PC-3 (cell line): ENCODE measurements at places on chromosomes 13 and 19. TPM values are rescaled to one million over a fixed set of nuclear protein-coding genes. Genes with fewer than 3 reads are reported as not detected.

The TEX26 gene
- not detected in 2 replicates for total RNA-seq

The FFAR3 gene
- not detected in 2 replicates for total RNA-seq

The PIK3R2 gene
- total RNA-seq: 13.9 and 15.8 TPM in 2 replicates

DNA sequence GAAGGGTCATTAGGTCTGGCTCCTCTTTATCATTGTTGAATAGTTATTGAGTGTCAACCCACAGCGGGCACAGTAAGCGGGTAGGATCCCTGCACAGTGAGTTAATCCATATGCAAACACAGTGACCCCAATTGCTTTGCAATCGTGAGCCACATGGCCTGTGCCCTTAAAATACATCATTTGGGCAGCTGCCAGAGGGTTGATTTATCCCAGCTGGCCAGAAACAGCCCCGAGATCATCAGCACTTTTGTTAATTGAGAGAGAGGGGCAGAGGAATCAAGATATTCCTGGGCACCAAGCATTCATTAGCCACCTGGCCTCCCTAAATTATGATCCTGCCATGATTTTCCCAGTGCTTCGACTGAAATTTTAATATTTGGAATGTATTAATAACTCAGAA, 9.8 kb upstream of the CNMD start:
- no peak for DNase-seq

DNA sequence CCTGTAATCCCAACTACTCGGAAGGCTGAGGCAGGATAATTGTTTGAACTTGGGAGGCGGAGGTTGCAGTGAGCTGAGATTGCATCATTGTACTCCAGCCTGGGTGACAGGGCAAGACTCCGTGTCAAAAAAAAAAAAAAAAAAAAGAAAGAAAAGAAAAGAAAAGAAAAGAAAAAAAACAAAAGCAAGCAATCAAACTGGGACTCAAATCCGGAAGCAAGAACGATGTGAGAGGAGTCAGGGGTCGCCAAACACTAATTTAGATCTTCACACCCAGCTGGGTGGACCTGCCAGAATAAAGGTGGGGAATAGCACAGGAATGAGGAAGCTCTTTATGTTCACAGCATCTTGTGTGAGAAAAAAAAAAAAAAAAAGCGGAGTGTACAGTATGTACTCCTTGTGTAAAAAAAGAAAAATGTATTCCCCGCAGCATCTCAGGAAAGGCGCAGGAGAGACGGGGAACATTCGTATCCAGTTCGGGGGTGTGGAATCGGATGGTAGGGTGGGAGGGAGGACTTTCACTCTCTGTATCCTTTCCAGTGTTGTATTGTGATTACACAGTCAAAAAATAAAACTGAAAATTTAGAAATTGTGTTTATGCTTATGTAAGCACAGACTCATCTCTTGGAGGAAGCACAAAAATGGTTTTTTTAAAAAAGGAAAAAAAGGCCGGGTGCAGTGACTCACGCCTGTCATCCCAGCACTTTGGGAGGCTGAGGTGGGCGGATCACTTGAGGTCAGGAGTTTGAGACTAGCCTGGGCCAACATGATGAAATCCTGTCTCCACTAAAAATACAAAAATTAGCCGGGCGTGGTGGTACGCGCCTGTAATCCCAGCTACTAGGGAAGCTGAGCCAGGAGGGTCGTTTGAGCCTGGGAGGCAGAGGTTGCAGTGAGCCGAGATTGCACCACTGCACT, 7.6 kb downstream of the DNAJB1 start:
- DNase-seq: peak; percentile 86

GRCh38 chr19:44611812-44612295, 1.5 kb upstream of the IGSF23 start:
- no peak for DNase-seq

GRCh38 chr13:33863188-33863789, 45.3 kb downstream of the RFC3 start:
- DNase-seq: no peak

- DNase-seq: no peak
These were observed at the start of gene LYL1 for GRCh38 chr19:13102666-13103580. Gene LYL1, minus strand, starts transcription at chr19:13102858. Its CDS starts 1,687 bp downstream, at chr19:13101171.

GRCh38 chr13:93951108-93951507, 528.4 kb downstream of the DCT start:
- DNase-seq: peak; percentile 7
